ENCODE measurements at places on chromosomes 3 and 15. TPM values are rescaled to one million over a fixed set of nuclear protein-coding genes. Genes with fewer than 3 reads are reported as not detected.
A peak's percentile ranks its signal among the peaks of the same experiment; 100 is the strongest.

The GTF2E1 gene
- 16.5 TPM for total RNA-seq

The YEATS2 gene
- 26.6 TPM for total RNA-seq

The COL8A1 gene
- total RNA-seq, result 19.1 TPM

- no peak for DNase-seq
These were observed 110.2 kb upstream of the EPHA3 start for GRCh38 chr3:88997260-88997659.

The CMTM8 gene
- not detected for total RNA-seq

The CRABP1 gene
- not detected for total RNA-seq

- no peak for DNase-seq
These were observed 38.5 kb upstream of the MYH15 start for GRCh38 chr3:108548886-108549285.

The SCG5 gene
- total RNA-seq, result not detected

DNA sequence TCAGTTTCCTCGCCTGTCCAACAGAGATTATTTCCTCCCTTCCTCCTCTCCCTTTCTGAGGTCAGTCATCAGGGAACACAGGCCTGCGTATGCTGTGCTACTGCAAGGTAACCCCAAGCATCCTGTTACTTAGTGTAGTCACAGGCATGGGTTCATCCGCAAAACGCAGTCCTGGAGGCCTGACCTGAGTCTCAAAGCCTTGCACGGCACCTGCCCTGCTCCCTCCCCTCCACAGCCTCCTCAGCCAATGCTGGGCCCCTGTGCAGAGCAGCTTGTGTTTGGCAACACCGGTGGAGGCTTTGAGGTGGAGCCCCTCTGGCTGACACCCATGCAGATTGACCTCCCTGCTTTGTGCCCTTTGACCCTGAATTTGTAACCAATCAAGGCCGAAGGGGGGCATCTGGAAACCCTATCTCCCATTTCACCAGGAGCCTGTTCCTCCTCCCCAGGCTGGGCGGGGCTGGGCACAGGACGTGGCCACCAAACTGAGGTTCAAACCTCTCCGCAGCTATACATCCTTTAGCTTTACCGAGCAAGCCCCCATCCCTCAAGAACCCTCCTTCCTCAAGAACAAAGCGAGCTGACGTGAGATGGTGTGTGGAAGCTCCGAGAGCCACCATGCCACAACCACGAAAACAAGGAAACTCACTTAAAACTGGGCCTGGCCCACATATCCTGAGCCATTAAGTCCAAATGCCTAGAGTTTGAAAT, 21.5 kb downstream of the TKT start:
- DNase-seq, result no peak

- peak; percentile 78 for DNase-seq
These were observed 37.8 kb downstream of the HMCES start for GRCh38 chr3:129316248-129317013.
